ENCODE measurements at places on chromosomes 7 and 10.

GRCh38 chr7:27176962-27177794, 3.1 kb upstream of the HOXA10 start:
- DNase-seq: no peak

GRCh38 chr10:122182308-122182707, 88.8 kb upstream of the BTBD16 start:
- DNase-seq: no peak

GRCh38 chr10:99540657-99541531, 8.2 kb downstream of the NKX2-3 start:
- no peak for DNase-seq

GRCh38 chr10:72277340-72277995, 3.7 kb downstream of the DDIT4 start:
- DNase-seq: no peak

GRCh38 chr7:72097226-72097625, 314.9 kb downstream of the CALN1 start:
- DNase-seq: no peak

DNA sequence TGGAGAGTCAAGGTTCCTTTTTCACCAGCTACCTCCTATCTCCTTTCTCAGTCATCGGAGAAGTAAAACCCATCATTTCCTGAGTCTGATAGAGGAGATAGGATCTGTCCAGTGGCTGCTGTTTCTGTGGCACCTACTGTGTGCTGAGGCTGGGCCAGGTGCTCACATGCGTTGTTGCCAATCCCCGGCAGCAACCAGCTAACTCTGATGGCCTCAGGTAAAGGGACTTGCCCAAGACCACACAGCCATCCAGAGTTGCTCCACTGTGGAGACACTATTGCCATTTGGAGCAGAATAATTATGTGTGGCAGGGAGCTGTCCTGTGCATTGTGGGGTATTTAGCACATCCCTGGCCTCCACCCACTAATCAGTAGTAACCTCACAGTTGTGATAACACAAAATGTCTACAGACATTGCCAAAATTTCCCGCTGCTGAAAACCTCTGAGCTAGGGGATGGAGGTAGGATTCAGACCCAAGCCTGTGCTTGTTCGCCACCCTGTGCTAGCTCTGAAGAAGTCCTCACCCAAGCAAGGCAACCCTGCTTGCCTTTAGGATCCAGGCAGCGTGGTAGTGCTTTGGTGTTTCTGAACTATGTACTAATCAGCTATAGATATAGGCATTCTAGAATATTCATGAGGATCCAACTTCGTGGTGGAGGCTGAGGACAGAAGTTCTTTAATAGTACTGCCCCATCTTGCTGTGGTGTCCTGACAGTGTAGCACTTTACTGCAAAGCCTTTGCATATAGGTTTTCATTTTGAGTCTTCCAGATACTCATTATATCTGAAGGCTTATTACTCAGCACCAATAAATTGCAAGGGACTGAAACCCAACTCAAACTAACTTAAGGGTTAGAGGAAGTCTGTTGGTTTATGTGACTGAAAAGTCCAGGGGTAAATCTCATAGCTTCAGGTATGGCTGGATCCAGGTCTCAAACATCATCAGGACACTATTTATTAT, 164.6 kb downstream of the GRK5 start:
- no peak for DNase-seq

- DNase-seq: no peak
Observed at GRCh38 chr10:86836044-86836443, 79.6 kb downstream of the BMPR1A start.

DNA sequence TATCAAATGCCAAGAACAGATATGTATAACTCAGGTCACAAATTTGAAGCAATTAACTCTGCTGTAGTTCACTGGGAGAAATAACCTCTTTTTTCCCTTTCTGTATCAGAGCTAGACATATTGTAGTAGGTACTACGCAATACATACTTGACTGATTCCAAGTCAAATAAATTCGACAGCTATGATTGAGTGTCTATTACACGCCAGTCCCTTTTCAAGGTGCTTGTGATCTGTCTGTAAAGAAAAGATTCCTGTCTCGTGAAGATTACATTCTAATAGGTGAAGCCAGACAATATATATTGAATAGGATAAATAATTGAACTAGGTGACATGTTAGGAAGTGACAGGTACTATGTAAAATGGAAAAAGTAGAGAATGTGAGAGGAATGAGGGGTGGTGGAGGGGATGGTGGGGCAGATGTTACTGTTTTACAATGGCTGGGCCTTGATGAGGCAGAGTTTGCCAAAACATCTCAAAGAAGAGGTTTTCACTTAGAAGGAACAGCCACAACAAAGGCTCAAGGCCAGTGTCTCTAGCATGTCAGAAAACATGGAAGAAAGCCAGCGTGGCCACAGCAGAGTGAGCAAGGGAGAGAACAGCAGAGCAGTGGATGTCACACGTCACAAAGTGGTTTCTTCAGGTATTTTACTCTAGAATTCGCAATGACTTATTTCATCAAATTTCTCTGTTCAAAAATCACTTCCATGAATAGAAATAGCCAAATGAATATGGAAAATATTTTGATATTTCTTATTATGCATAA, 282.6 kb upstream of the CACNA2D1 start:
- no peak for DNase-seq

- DNase-seq: peak; percentile 50
Observed at GRCh38 chr7:103445228-103446048, 569 bp downstream of the SLC26A5 start.

GRCh38 chr7:65287023-65287422, 86.6 kb upstream of the ZNF92 start:
- DNase-seq: no peak

DNA sequence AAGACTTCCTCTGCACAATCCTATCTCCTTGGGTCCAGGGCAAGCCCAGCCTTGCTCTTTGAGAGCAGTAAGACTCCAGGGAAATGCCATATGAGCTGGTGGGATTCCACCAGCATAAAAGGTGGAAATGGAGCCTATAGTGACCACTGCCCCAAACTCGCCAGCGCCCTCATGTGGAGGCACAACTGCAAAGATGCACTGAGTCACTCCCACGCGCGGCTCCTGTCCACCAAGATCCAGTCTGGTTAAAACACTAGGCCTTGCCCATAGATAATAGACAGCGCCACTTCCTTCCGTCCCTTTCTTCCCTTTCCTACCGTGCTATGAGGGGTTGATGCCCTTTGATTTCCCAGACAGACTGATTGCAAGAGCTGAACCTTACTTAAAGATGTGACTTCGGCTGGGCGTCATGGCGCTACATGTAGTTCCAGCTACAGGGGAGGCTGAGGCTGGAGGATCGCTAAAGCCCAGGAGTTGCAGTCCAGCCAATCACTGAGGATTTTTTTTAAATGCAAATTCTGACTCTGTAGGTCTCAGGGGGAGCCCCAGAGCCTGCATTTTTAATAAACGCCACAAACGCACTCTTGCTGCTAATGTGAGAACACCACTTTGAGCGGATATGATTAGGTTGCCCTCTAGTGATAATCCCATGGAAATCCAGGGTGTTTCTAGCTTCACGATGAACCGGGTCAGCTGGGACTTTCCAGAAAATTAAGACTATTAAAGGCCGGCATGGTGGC, 136.5 kb downstream of the EPC1 start:
- peak; percentile 36 for DNase-seq

- DNase-seq: no peak
Observed at GRCh38 chr7:134212576-134213546, 85.7 kb downstream of the LRGUK start.

DNA sequence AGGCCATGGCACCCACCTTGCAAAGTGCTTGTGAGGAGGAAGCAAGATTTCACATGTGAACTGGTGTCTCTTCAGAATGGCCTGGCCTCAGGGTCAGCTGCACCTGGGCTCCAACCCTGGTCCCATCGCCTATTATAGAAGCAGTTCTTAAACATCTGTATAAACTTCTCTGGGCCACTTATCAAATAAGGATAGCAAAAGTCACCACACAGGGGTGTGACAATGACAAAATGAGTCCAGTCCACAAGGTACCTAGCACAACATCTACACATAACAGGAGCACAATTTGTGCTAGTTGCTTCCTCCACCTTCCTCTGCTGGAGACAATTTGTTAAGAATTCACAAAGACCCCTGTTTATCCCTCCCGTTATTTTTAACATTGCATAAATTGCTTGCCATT, 340.6 kb upstream of the ZMIZ1 start:
- DNase-seq: no peak

GRCh38 chr7:128197989-128198580, 43.0 kb upstream of the LEP start:
- DNase-seq: no peak

DNA sequence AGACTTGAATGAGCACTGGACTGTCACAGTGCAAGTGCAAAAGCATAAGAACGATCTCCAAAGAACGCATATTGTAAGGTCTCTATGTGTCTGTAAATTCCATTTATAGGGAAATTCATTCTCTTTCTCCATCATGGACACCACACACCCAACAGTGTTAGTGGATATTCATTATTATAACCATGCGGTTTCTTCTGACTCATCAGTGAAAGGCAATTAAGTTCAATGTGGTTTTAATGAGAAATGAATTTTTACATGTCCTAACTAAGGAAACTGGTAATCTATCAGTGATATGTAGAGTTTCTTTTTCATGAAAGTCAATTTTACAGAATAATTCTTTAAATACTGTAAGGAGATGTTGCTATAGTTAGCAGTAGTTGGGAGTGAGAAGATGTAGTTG, 25.9 kb downstream of the GIMAP8 start:
- no peak for DNase-seq

Data from GM13976 (cell line).